ENCODE measurements at places on chromosomes 3 and 15.

DNA sequence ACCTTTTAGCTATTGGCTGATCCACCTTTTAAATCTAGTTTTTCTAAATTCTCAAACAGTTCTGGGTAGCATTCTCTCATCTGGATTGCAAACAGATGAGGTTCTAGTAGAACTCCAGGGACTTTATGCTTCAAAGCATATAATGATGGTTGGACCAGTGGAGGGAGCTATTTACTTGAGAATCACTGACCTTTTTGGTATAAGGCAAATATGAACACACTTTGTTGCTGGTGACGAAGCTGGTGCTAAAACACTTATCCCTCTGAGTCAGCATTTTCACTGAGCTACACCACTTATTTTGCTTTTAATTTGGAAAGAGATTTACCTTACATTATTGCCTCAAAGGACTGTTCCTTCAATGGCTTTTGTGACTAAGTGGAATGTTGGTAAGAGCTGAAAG, 58.6 kb upstream of the SLITRK3 start:
- no peak for DNase-seq

DNA sequence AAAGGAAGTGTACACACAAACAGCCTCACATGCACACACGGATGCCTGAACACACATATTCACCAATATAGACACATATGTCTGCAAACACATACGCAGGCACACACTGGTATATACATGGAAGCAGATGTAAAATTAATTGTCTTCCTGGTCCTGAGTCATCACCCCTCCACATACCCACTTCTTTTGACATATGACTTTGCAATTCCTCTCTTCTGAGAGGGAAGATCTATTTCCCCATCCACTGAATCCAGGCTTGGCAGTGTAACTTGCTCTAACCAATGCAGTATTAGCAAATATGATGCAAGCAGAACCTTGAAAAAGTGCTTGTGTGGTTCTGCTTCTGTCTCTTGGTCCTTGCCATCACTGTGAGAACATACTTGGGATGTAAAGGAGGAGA, 76.8 kb upstream of the HRH1 start:
- peak; percentile 94 for DNase-seq

- no peak for DNase-seq
These were observed 34.4 kb downstream of the PSMD6 start for GRCh38 chr3:63988943-63989342.

- peak; percentile 42 for DNase-seq
These were observed 32.7 kb downstream of the EFHB start for GRCh38 chr3:19901337-19901736.

DNA sequence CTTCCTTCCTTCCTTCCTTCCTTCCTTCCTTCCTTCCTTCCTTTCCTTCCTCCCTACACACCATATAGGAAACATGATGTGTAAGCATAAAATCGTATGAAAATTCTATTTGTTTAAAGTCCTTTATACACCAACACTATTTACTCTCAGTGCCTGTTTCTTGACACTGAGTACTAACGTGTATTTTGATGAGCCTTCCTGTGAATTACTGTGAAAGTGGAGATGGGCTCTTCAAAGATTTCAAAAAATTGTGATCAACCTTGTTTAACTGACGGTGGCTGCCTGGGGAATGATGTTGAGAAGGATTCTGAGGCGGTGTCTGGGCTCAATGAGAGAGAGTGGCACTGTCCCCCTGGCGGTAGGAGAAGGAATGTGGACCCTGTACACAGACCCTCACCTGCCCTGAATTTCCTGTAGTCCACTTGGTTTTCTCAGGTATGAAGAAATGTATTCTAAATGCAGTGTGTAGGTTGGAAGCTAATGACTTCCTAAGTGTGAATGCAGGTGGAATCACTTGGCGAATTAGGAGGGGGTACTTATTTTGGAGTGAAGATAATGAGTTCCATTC, 237.9 kb downstream of the GAP43 start:
- DNase-seq = no peak

GRCh38 chr15:99396375-99396774, 145.1 kb downstream of the LRRC28 start:
- peak; percentile 44 for DNase-seq

DNA sequence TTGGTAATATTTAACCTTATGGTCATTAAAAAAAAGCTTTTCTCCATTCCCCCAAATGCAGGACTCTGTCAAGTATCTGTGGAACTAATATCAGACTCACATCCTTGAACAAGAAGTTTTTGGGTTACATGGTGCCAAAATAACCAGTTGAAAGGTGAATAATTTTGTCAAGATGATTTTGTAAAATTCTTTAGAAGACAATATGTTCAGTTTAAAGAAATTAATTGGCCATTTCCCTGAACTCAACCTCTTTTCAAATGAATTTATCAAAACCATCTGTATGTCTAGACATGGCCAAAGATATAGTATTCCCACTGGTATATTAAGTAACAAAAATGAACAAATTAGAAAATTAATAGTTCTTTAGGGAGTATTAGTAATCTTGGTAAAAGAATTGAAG, 280.5 kb downstream of the MBNL1 start:
- DNase-seq = no peak

DNA sequence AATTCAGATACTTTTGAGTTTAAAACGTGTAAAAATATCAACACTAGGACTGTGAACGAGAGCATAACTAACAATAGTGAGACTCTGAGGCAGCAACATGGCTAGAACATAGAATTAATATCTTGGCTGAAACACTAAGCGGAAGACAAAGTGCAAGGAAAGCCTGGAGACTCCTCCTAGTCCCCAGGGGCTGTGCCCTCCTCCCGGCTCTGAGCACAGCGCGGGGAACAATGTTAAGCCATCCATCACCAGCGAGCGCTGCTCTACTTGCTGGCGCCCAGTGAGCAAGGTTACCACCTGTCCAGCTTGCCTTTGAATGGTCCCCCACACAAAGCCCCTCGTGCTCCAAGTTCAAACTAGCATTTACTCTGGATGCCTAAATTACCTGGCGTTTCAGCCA, 436.9 kb downstream of the FOXP1 start:
- no peak for DNase-seq

DNA sequence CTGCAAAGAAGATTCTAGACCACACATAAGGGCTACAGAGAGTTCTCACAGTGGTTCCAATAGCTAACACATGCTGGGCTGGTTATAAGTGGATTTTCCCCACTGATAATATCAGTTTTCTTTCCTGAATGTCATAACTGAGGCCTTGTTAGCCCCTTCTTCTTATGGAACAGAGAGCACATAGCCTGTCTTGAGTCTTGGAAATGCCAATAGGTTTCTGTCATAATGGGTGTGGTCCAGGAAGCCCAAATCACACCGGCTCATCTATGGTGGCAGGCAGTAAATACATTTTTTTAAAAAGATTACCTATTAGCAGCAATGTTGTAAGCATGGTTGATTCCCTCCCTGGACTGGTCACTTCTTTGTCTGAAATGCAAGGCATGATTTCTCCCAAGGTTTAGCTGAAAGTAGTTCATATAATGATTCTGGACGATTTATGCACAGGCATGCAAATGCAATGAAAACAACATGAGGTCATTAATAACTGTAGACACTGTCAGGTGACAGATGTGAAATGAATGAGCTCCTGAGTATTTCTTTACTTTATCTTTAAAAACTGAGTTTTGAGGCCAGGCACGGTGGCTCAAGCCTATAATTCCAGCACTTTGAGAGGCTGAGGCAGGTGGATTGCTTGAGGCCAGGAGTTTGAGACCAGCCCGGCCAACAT, 67.2 kb upstream of the ATP2C1 start:
- peak; percentile 43 for DNase-seq

GRCh38 chr3:117303443-117303842, 593.9 kb downstream of the TUSC7 start:
- no peak for DNase-seq

DNA sequence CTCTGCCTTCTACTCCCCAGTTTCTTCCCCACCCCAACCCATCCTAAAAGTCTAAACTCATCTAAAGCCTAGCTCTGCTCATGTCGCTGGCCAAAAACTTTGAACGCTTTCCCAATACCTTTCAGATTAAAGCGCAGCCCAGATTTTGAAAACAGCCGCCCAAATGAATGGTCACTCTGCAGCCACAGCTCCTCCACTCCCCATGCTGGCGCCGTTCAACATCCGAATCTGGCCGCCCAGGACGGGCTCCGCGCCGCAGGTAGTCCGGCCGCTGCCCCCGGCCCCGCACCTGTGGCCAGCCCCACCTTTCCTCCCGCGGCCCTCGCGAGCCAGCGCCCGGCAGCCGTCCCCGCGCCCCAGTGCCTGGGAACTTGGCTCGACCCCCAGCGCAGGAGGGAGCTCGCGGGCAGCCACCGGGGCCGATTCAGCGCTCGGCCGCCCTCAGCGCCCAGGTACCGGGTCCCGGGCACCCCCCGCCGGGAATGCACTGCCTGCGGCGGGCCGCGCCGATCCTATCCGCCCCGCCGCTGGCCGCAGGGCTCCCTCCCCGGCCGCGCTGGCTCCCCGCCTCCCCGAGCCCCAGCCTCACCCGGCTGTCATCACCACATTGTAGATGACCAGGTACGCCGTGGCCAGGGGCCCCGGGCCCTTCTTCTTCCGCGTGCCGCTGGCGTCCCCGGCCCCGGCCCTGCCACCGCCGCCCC, 417 bp downstream of the HACD2 start:
- peak; percentile 31 for DNase-seq
